ENCODE measurements at places on chromosomes 5 and 9. TPM values are rescaled to one million over a fixed set of nuclear protein-coding genes. Genes with fewer than 3 reads are reported as not detected.

Gene GRHPR
- 131 TPM for total RNA-seq

Gene INSL4
- not detected for total RNA-seq

DNA sequence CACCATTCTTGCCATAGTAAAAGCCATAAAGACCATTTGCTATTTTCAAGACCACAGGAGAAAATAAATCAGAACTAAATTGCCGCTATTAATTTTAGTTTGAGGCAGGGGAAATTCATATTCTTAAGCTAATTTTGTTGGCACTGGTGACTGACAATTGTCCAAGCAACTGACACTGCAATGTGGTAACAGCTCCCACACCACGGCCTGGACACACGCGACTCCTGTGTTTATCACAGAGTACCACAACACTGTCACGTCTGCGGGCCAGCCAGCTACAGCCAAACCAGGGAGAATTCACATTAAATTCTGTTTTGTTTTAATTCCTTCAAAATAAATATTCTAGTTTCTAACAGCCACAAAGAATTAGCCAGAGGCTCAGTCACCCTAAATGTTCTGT, 481.9 kb downstream of the CTNND2 start:
- no peak for DNase-seq
- no peak overlapping the region for H3K4me3 ChIP-seq
- no peak overlapping the region for H3K27ac ChIP-seq
- no peaks in the 10 kb centered on the region for H3K36me3 ChIP-seq
- H3K4me1 ChIP-seq, result no peaks in the 10 kb centered on the region
- H3K27me3 ChIP-seq, result no peaks in the 10 kb centered on the region

DNA sequence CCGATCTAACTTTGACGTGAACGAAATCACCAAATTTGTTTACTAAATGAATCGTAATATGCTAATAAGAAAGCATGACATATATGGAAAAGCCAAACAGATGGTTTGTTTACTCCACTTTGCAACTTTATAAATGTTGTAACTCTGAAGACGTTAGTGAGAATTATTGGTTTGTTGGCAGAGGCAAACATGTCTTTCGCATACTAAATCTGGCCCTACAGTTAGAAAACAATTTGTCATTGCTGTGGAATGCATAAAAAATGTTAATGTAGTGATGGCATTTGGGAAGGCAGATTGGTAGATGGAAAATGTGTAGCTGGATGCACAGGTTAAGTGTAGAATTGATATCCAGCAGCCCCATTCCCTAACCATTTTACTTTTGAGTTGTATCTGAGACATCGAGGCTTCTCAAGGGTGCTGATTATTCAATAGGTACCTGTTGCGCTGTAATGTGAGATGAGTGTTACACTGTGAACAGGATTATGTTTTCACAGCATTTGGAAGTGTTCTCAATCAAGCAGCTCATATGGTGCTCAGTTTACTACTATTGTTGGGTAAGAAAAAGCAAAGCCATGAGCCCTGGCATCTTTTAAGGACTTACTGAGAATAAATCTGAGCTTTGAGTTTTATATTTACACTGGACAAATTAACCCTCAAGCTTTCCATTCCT, 444.8 kb downstream of the BNC2 start:
- DNase-seq, result no peak
- H3K4me1 ChIP-seq, result no peaks in the 10 kb centered on the region
- no peaks in the 10 kb centered on the region for H3K27me3 ChIP-seq

DNA sequence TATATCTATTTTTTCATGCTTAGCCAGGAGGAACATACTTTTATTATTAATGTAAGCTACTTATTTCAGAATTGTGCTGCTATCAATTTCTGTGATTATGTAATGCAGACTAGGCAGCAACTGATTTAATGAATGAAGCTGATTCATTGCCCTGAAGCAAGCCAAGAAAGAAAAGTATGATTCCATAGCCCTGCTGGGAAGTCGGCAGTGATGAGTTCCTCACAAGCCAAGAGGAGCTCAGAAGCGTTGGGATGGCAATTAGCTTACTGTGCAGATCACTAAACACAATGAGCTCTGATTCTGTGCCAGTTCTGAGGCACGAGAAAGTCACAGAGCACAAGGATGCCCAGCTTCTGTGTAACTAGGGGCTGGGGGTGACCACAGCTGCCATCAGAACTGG, 254.3 kb upstream of the KLF9 start:
- no peaks in the 10 kb centered on the region for H3K36me3 ChIP-seq
- H3K27ac ChIP-seq, result no peak overlapping the region
- H3K4me1 ChIP-seq, result no peaks in the 10 kb centered on the region
- H3K4me3 ChIP-seq, result no peak overlapping the region
- H3K27me3 ChIP-seq, result no peaks in the 10 kb centered on the region

GRCh38 chr5:52648726-52649125, 139.0 kb upstream of the ITGA1 start:
- no peaks in the 10 kb centered on the region for H3K27me3 ChIP-seq
- no peaks in the 10 kb centered on the region for H3K4me1 ChIP-seq
- H3K27ac ChIP-seq, result no peak overlapping the region
- H3K36me3 ChIP-seq, result no peaks in the 10 kb centered on the region
- no peak overlapping the region for H3K4me3 ChIP-seq

DNA sequence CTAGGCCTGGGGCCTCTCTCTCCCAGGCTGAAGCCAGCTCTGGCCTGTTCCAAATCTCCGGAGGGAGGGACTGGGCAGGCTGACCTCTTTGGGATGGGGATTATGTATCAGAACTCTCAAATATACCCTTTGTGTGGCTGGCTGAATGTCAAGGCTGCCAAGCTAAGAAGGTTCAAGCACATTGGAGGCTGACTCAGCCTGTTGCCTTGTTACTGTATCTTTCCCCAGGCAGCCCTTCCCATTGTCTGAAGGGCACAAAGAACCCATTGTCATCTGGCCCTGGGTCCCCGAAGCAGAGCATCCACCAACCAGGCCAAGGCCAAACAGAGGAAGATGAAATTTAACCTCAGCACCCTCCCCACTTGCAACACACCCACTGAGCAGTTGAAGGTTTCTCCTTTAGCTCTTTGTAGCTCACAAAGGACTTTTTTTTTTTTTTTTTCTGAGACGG, 7.3 kb upstream of the SPARC start:
- H3K27ac ChIP-seq, result no peak overlapping the region
- H3K4me3 ChIP-seq, result no peak overlapping the region
- DNase-seq, result no peak
- H3K36me3 ChIP-seq, result no peaks in the 10 kb centered on the region
- no peaks in the 10 kb centered on the region for H3K27me3 ChIP-seq
- H3K4me1 ChIP-seq, result peaks cover 5% of the 10 kb centered on the region

DNA sequence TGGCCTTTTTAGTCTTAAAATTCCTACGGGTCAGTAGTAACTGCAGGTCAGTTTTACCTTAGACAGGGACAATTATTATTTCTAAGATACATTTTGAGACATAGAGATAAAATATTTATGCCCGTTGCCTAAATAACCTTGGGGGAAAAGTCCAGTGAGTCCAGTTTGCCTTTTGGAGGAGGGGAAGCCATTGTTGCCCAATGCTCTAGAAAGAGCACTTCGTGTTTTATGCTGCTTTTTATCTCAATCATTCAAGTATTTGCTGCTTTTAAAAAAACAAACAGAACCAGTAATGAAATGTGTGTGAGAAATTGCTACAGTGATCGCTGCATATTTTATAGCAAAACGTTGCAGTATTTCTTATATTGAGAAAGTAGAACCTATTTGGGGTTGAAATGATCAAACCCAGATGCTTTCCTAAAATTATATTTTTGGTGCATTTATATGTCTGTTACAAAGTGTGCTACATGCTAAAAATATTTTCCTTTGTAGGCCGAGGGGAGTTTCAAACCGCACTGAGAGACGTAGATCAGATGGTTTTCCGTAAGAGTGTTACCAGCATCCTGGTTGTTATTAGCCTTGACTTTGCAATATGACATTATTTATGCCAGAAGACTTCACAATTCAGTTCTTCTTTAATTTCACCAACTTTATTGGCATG, 266.8 kb downstream of the AOPEP start:
- no peak overlapping the region for H3K4me3 ChIP-seq
- no peaks in the 10 kb centered on the region for H3K36me3 ChIP-seq
- H3K4me1 ChIP-seq, result peaks cover 2% of the 10 kb centered on the region
- no peaks in the 10 kb centered on the region for H3K27me3 ChIP-seq

- H3K36me3 ChIP-seq, result no peaks in the 10 kb centered on the region
- H3K27me3 ChIP-seq, result no peaks in the 10 kb centered on the region
- DNase-seq, result no peak
- H3K4me1 ChIP-seq, result no peaks in the 10 kb centered on the region
- H3K4me3 ChIP-seq, result no peak overlapping the region
These were observed 146.9 kb downstream of the KIAA0825 start for GRCh38 chr5:94471521-94471920.

DNA sequence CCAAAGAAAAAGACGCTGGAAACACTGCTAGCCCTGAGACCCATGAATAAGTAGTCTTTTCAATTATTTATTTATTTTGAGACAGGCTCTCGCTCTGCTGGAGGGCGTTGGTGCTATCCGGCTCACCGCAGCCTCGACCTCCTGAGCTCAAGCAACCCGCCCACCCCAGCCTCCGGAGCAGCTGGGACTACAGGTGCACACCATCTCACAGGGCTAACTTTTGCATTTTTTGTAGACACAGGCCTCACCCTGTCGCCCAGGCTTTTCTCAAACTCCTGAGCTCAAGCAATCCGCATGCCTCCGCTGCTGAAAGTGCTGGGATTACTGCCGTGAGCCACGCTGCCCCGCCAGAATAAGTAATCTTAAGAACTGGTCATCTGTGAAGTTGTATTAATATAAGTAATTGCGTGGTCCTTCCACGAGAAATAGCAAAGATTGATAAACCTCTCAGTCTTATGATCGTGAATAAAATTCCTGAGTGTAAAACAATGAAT, 1.6 kb downstream of the ANXA2R start:
- H3K4me3 ChIP-seq, result peak overlapping the region; percentile 13
- DNase-seq, result peak; percentile 23
- H3K27ac ChIP-seq, result peak overlapping the region; percentile 69
- H3K27me3 ChIP-seq, result peaks cover 93% of the 10 kb centered on the region
- no peaks in the 10 kb centered on the region for H3K36me3 ChIP-seq

- H3K4me1 ChIP-seq, result peaks cover 3% of the 10 kb centered on the region
- DNase-seq, result no peak
- H3K27me3 ChIP-seq, result no peaks in the 10 kb centered on the region
- no peaks in the 10 kb centered on the region for H3K36me3 ChIP-seq
- no peak overlapping the region for H3K27ac ChIP-seq
- no peak overlapping the region for H3K4me3 ChIP-seq
These were observed 481.4 kb downstream of the AGTPBP1 start for GRCh38 chr9:85260275-85260845.

- no peak overlapping the region for H3K27ac ChIP-seq
- H3K27me3 ChIP-seq, result no peaks in the 10 kb centered on the region
- no peak overlapping the region for H3K4me3 ChIP-seq
- no peaks in the 10 kb centered on the region for H3K36me3 ChIP-seq
- no peaks in the 10 kb centered on the region for H3K4me1 ChIP-seq
These were observed 58.1 kb downstream of the HAPLN1 start for GRCh38 chr5:83662558-83662957.

DNA sequence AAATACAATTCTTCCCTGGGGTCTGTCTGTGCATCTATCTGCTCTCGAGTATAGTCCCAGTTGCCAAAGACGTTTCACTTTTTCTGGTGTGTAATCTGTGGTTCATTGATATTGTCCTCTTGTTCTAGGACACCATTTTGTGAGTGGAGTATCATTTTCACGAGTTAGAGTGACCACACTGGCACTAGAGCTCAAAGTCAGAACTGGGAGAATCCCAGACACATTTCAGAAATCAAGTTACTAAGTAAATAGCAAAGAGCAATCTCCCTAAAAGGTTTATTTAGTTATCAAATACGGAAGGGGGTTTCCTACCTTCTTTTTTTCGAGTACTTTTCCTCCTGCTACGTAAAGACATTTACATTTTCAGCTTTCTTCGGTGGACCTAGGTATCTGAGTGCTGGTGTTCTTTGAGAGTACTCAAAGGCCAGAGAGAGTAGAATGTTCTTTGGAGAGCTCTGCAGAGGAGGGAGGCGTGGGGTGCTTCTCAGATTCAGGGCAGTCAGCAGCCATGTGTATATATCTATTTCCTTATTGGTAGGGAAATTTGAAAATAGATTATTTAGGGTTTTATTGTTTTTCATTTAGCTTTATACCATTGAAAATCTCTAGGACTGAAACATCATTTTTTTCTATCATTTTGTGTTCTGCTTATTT, 8.9 kb upstream of the HSPA9 start:
- H3K27ac ChIP-seq, result no peak overlapping the region
- H3K27me3 ChIP-seq, result no peaks in the 10 kb centered on the region
- DNase-seq, result no peak
- H3K36me3 ChIP-seq, result no peaks in the 10 kb centered on the region
- peaks cover 4% of the 10 kb centered on the region for H3K4me1 ChIP-seq

DNA sequence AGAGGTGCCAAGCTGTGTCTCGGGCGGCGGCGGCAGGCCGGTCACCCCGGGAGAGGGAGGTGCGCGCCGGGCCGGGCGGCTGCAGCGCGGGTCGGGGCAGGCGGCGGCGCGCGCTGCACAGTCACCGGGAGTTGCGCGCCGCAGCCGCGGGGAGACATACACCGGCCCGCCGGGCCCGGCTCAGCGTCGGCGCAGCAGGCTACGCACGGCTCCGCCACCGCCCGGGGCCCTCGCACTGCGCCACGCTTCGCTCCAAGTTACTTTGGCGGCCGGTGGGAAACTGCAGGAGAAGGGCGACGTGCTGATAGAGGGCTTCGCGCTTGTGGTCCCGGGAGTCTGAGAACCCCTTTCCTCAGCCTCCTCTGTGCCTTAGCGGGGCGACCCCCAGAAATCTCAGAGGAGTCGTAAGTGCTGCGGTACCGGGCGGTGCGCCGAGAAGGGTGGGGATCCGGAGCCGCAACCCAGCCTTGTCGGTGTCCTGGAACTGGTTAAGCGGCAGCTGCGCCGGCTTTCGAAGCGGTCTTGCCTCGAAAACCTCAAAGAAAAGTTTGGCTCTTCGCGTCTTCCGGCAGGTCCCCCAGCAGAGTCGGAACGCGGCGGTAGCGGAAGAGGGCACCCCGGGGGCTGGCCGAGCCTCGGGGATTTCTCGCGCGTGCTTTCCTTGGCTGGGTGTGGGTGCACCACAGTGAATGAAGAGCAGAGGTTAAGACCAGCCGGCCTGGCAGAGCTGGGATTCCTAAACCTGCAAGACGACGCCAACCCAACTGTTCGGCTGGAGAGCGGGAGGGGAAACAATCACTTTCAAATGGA, at the start of gene EFNA5:
Gene EFNA5, minus strand, starts transcription at position 6 of the 810 bp plus-strand sequence.
- peaks cover 41% of the 10 kb centered on the region for H3K27me3 ChIP-seq
- peaks cover 32% of the 10 kb centered on the region for H3K4me1 ChIP-seq
- H3K27ac ChIP-seq, result peak within 1 kb of the TSS; percentile 90
- H3K4me3 ChIP-seq, result peak within 1 kb of the TSS; percentile 61

- no peak overlapping the region for H3K27ac ChIP-seq
- no peaks in the 10 kb centered on the region for H3K27me3 ChIP-seq
- peak; percentile 25 for DNase-seq
- H3K36me3 ChIP-seq, result no peaks in the 10 kb centered on the region
- H3K4me1 ChIP-seq, result no peaks in the 10 kb centered on the region
- no peak overlapping the region for H3K4me3 ChIP-seq
These were observed 65.0 kb downstream of the FGF18 start for GRCh38 chr5:171484460-171484899.

DNA sequence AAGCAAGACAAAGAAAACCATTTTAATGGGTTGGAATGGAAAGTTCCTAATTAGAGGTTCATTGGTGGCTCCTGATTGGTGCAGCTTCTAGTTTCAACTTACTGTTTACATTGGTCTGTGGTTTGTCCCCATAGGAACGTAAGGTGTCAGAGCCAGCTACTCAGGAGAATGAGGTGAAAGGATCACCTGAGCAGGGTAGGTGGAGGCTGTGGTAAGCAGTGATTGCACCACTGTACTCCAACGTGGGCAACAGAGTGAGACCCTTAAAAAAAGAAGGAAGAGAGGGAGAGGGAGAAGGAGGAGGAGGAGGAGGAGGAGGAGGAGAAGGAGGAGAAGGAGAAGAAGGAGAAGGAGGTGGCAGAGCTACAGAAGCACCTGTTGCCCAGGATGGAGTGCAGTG, 30.4 kb downstream of the KCNIP1 start:
- no peak overlapping the region for H3K27ac ChIP-seq
- no peaks in the 10 kb centered on the region for H3K4me1 ChIP-seq
- no peak for DNase-seq
- H3K4me3 ChIP-seq, result no peak overlapping the region
- no peaks in the 10 kb centered on the region for H3K27me3 ChIP-seq
